ENCODE measurements at places on chromosomes 11 and 22. TPM values are rescaled to one million over a fixed set of nuclear protein-coding genes. Genes with fewer than 3 reads are reported as not detected.

HDAC10 gene
- 156 TPM for total RNA-seq

RHOD gene
- 41.2 TPM for total RNA-seq

- no peaks in the 10 kb centered on the region for H3K36me3 ChIP-seq
- DNase-seq: no peak
- H3K27ac ChIP-seq: no peak overlapping the region
- no peaks in the 10 kb centered on the region for H3K4me1 ChIP-seq
Measured at GRCh38 chr11:103051981-103052380, 40.0 kb downstream of the DCUN1D5 start.

DNA sequence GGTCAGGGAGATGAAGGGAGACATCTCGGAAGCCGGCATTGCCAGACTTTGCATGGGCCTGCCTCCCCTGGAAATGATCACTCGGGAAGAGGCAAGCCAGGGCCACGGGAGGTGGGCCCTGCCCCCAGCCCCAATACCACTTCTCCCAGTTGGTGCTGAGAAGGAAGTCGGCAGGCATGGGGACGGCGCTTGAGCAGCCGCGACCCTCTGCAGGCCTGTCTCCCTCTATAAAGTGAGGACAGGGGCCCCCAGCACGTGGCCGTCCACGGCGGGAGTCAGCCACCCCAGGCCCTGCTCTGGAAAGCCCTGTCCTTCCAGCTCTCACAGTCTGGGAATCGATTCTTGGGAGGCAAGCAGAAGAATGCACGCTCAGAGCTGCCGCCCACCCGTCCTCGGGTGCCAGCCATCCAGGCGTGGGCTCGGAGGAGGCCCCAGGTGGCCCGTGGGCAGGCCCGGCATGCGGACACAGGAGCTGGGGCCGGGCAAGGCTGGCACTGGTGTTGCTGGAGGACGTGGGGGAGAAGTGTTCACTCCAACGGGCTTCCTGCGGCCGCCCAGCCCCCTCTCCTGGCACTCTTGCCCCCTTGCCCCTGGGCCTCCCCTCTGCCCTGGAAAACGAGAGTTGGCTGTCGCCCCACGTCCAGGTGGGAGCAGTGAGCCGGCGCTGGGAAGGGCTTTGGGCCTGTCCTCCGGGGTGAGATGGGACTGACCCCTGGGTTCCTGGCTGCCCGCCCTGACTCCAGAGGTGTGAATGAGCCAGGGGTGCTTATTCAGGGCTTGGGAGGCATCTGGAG lies 77.5 kb downstream of the CACNA1I start:
- H3K27me3 ChIP-seq: peaks cover 2% of the 10 kb centered on the region
- H3K27ac ChIP-seq: no peak overlapping the region
- no peaks in the 10 kb centered on the region for H3K4me1 ChIP-seq
- H3K36me3 ChIP-seq: no peaks in the 10 kb centered on the region
- DNase-seq: no peak

GRCh38 chr11:87866951-87867350 lies 308.3 kb downstream of the RAB38 start:
- no peak overlapping the region for H3K27ac ChIP-seq
- H3K4me3 ChIP-seq: no peak overlapping the region
- DNase-seq: no peak
- H3K4me1 ChIP-seq: no peaks in the 10 kb centered on the region
- H3K36me3 ChIP-seq: no peaks in the 10 kb centered on the region
